ENCODE measurements at places on chromosomes 12 and 14. TPM values are rescaled to one million over a fixed set of nuclear protein-coding genes. Genes with fewer than 3 reads are reported as not detected.

DNA sequence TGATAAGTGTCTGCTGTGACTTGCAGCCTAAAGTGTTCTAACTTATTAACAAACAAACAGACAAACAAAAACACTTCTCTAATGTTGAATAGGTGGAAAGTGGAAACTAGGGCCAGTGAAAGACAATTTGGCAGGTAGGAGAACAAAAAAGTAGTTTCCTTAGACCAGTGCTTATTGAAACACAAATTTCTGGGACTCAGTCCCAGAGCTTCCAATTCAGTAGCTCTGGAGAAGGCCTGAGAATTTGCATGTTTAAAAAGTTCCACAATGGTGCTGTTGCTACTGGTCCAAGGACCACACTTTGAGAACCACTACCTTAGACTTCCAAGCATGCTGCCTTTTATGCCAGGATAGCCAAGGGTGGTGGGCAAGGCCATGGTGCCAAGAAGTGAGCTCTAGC, 67.8 kb downstream of the AKAP6 start:
- no peak overlapping the region for H3K27ac ChIP-seq
- DNase-seq: no peak
- no peaks in the 10 kb centered on the region for H3K4me1 ChIP-seq
- H3K36me3 ChIP-seq: no peaks in the 10 kb centered on the region
- H3K4me3 ChIP-seq: no peak overlapping the region

DNA sequence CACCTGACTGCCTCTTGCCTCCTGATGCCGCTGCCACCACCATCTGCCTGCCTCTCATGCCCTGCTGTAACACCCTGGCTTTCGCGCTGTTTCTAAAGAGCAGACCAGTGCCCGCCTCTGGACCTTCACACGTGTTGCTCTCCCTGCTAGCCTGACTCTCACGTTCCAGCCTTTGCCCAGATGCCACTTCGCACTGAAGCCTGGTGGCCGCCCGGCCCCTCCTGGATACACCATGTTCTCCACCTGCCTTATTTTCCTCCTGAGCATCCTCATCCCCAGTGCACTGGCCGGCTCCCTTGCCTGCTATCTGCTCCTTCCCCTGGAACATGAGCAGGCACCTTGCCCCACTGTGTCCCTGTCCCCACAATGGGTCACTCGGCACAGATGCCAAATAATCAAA, 146.5 kb downstream of the PIWIL1 start:
- no peak for DNase-seq
- H3K4me3 ChIP-seq: no peak overlapping the region
- H3K36me3 ChIP-seq: no peaks in the 10 kb centered on the region

GRCh38 chr14:89085231-89085731, 260.8 kb downstream of the TTC8 start:
- H3K36me3 ChIP-seq: no peaks in the 10 kb centered on the region
- no peak for DNase-seq
- no peak overlapping the region for H3K27ac ChIP-seq
- no peak overlapping the region for H3K4me3 ChIP-seq

The PCNX4 gene
- total RNA-seq: 51.6 TPM

The ANGEL1 gene
- total RNA-seq: 14.8 TPM

DNA sequence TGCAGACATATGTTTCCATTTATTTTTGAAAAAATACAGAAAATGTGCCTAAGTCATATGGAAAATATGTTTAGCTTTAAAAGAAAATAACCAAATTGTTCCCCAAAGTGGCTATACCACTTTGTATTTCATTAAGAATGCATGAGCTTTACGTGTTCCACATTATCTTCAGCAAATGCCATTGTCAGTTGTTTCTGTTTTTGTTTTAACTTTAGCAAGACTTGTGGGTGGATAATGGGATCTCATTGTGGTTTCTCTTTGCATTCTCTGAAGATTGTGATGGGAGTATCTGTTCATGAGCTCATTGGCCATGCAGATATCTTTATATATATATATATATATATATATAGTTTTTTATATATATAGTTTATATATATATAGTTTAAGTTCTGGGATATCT, 181.5 kb downstream of the CCER1 start:
- H3K4me3 ChIP-seq: no peak overlapping the region
- DNase-seq: no peak
- H3K27ac ChIP-seq: no peak overlapping the region
- no peaks in the 10 kb centered on the region for H3K27me3 ChIP-seq

The ANKRD33 gene
- 0.95 TPM for total RNA-seq

- peak; percentile 94 for DNase-seq
- peak within 1 kb of the TSS; percentile 61 for H3K4me3 ChIP-seq
- peaks cover 57% of the 10 kb centered on the region for H3K4me1 ChIP-seq
Measured at GRCh38 chr12:56521590-56522371, at the start of gene RBMS2. Gene RBMS2 (plus strand): TSS chr12:56521820. CDS start chr12:56522024, 204 bp downstream.

- H3K36me3 ChIP-seq: peaks cover 31% of the 10 kb centered on the region
- H3K4me3 ChIP-seq: no peak overlapping the region
- no peak for DNase-seq
- H3K4me1 ChIP-seq: no peaks in the 10 kb centered on the region
- no peaks in the 10 kb centered on the region for H3K27me3 ChIP-seq
- no peak overlapping the region for H3K27ac ChIP-seq
Measured at GRCh38 chr12:117027251-117028086, 71.7 kb downstream of the TESC start.

GRCh38 chr14:32336702-32337101, 7.6 kb downstream of the AKAP6 start:
- no peak overlapping the region for H3K27ac ChIP-seq
- no peaks in the 10 kb centered on the region for H3K36me3 ChIP-seq
- no peak overlapping the region for H3K4me3 ChIP-seq
- no peaks in the 10 kb centered on the region for H3K4me1 ChIP-seq
- no peak for DNase-seq

DNA sequence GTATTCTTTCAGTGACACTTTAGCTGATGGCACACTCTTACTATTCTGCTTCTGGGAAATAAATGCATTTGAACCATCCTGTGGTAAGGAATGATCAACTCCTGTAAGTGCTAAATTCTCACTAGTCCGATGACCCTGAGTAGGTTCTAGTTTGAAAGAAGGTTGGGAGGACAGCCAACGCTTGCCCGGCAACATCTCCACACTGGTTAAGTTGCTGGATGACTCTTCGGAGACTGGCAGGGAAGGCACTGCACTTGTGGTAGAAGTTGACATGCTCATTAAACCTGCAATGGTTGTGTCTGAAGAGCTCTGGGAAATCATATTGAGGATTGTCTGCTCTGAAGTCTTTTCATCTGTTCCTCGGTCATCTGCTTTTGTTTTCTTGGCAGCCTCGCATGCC, 12.0 kb upstream of the KANSL2 start:
- H3K4me1 ChIP-seq: no peaks in the 10 kb centered on the region
- no peaks in the 10 kb centered on the region for H3K27me3 ChIP-seq
- H3K27ac ChIP-seq: no peak overlapping the region
- H3K36me3 ChIP-seq: peaks cover 20% of the 10 kb centered on the region
- DNase-seq: no peak
- H3K4me3 ChIP-seq: no peak overlapping the region

DNA sequence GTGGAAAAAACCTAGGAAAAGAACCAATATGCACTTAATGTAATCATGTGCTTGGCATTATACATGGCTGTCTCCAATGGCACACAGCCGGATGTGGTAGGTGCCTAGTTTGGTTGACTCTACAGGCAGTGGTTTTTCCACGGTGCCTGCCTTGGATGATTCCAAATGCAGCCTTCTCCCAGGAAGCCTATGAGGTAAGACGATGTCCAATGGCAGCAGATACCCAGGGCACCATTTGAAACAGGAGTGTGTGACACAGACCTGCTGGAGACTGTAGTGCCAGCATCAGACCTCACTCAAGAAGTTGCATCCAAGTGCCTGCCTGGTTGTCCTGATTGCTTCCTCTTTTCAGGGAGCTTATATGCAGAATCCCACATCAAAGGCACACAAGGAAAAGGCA, 88.0 kb upstream of the VASH1 start:
- H3K27me3 ChIP-seq: peaks cover 5% of the 10 kb centered on the region
- no peak for DNase-seq
- no peaks in the 10 kb centered on the region for H3K4me1 ChIP-seq
- no peaks in the 10 kb centered on the region for H3K36me3 ChIP-seq

DNA sequence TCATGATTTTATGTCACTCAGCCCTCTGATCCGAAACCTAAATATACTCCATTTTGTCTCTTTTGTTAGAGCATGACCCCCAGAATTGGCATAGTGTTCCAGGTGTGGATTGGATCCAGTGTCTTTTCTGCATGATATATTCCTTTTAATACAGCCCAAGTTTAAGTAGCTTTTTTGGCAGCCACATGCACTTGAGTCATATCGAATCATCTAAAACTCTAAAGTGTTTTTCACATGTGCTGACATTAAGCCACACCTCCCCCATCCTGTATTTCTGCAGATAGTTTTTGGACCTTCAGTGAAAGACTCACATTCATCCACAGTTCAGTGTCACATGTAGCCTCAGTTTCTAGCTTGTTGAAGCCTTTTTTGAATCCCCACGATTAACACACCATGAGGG, 30.6 kb downstream of the BORCS5 start:
- no peaks in the 10 kb centered on the region for H3K27me3 ChIP-seq
- DNase-seq: peak; percentile 64
- peaks cover 6% of the 10 kb centered on the region for H3K4me1 ChIP-seq
- H3K4me3 ChIP-seq: no peak overlapping the region

DNA sequence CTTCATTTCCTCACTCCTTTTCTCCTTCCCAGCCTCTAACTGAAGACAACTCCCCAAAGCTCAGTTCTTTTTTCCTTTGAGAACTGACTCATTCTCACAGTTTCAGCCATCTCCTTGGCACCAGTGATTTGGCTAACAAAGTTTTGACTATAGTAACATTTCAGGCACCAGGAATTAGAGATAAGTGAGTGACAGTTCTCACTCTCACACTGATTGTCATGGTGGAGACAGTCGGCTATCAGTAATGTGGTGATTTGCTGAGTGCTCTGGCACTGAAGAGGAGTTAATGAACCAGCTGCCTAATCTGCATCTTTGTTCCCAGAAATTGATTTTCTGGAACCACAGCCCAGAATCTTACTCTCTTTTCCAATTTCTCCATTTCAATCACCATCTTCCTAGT, 29.5 kb downstream of the HELB start:
- no peak for DNase-seq
- no peaks in the 10 kb centered on the region for H3K36me3 ChIP-seq
- no peak overlapping the region for H3K4me3 ChIP-seq
- no peak overlapping the region for H3K27ac ChIP-seq

GRCh38 chr14:24279301-24280186, 8.1 kb upstream of the RABGGTA start:
- H3K27me3 ChIP-seq: no peaks in the 10 kb centered on the region
- H3K4me3 ChIP-seq: no peak overlapping the region
- no peaks in the 10 kb centered on the region for H3K36me3 ChIP-seq

DNA sequence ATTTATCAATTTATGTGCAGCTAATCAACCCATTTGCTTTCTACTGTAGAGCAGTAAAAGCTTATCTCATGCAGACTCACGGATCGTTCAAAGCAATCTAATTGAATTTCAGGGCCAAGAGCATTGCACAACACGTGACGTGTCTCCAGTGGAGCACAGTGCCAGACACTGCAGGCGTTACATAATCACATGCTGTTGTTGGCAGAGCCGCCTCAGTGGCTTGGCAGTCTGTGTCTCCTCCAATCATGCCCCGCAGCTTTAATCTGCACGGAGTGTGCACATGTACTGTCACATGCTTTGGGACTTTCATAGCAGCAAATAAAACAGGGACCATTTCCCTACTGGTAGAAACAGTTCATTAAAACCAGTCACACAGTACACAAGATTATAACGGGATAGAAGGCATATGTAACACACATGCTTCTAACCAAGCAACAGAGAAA, 309.3 kb downstream of the ITPR2 start:
- H3K4me1 ChIP-seq: peaks cover 8% of the 10 kb centered on the region
- no peak overlapping the region for H3K27ac ChIP-seq
- no peak overlapping the region for H3K4me3 ChIP-seq
- DNase-seq: peak; percentile 43

The PLEKHH1 gene
- total RNA-seq: 0.35 TPM
